ENCODE measurements at places on chromosomes 11 and 22.

DNA sequence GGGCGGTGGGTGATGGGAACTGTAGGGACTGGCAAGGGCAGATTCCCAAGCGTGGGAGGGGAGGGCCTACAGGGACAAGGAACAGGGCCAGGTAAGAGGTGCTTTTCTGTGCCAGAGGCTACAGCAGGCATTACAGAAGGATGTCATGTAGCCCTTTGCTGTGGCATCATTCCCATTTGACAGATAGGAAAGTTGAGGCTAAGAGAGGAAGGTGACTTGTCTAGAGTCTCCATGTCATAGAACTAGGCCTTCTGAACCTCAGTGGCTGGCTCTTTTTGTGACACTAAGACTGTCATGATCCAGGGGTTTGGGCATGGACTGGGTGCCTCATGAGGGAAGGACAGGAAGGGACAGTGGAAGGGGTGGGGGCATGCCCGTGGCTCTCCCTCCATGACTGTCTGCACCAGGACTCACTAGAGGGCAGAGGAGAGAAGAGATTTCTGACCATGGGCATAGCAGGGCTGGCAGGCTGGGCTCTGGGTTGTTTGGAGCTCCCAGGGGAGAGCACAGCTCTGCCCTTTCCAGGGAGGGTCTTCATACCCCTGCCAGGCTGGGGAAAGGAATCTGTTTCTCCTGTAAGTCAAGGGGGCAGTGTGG, 3.2 kb downstream of the MMP11 start:
- DNase-seq, result no peak

DNA sequence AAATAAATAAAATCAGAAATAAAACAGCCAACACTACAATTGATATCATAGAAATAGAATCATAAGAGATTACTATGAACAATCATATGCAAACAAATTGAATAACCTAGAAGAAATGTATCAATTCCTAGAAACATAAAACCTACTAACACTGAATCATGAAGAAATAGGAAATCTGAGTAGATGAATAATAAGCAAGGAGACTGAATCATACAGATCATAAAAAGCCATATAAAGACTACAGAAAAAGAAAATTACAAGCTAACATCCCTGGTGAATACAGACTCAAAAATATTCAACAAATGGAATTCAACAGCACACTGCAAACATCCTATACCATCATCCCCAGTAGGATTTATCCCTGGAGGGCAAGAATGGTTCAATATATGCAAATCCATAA, 135.6 kb downstream of the SBF2 start:
- no peak for DNase-seq

- no peak for DNase-seq
These were observed 72.8 kb downstream of the FLI1 start for GRCh38 chr11:128766591-128767081.

GRCh38 chr11:235609-235996, 539 bp downstream of the SIRT3 start:
- no peak for DNase-seq

DNA sequence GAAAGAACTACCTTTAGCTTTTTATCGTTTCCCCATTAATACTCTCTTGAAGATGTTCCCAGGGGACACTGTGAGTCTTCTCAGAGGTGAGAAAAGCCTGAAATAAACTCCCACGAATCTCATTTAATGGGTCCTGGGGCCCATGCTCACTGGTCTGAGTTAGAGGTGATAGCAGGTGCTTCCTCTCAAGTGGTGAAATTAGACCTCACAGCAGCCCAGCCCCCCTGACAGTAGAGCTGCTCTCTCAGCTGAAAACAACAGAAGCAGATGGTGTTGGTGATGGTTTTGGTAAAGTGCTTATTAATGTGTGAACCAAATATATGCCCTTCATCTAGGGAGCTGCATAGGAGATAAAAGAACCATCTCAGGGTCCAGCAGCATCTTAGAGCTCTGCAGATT, 76.8 kb upstream of the VPREB1 start:
- DNase-seq, result peak; percentile 9

DNA sequence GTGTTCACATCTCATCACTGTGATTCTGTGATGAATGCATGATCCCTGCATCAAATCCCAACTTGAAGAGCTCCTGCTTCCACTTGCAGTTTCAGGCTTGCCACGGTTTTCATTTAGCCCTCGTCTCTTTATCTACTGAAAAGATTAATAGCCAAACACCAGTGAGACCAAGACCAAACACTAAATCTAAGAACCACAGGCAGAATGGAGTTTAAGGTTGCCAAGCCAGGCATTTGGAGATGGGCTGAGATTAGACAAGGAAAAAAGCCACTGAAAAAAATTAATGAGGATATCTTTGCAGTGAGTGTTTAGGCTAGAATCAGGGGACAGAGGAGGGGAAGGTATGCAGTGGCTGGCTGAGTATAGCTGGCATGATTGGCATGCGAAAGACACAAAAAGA, 227.2 kb upstream of the BLID start:
- DNase-seq, result no peak

DNA sequence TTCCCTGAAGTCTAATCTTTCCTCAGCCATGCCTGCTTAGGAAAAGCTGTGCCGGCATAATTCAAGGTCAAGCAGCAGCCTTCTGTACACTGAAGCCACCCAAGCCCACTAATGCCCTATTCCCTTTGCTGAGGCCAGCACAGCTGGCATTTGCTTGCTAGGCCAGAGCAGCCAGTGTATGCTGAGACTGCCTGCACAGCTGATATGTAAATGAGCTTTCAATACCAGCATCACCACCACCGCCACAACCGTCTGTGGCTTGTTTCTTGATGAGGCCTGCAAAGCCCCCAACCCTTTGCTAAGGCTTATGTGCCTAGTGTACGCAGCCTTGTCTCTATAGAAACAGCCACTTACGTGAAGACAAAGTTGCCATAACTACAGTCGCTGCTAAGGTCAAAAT, 56.3 kb upstream of the TNRC6B start:
- DNase-seq, result no peak

DNA sequence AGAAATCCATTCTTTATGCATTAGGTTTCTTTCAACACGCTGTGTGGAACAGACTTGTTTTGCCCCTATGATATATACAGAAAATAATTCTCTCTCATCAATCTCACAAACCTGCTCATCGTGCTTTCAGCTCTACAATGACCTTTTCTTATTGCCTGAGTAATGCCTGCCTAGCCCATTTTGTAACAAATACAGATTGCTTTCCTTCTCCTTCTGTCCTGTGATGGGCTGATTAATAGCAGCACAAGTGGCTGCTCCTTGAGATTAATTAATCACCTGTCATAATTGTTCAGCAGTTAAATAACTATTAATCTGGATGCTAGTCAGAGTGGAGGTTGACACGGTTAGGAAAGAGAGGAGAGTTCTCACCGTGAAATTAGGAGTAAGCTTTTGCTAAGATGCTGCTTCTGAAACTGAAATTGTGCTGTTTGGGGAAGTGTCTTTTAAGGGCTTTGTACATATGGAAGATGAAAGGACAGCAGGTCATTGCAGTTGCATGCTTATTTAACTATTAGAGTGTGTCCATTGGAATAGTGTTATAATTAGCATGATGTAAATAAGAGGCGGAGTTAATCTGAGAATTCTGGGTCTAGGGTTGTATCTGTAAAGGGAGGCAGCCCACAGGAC, 1430.5 kb downstream of the FAM181B start:
- DNase-seq, result no peak

DNA sequence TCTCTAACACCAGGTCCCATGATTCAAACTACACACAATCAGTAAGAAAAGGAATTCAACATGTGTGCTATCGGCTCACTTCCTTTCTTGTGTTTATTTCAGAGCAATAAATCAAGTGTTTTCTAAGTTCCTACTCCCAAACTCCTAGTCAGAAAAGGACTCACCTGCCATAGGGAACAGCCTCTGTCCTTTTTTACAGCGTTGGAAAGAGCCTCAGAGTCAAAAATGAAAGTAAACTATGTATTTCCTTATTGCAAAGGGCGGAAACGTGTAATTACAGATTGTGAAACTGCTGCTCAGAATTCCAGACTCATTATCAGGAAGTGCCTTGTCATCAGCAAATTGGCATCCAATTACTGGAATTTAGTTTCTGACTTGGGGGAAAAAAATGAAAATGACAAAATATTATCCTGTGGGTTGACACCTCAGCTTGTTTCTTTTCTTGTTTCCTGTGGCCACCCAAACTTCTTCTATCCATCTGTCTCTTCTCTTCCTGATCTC, at the start of gene CASP4:
Gene CASP4, minus strand, starts transcription at position 220 of the 501 bp plus-strand sequence. Its CDS starts 49 bp downstream, at position 171.
- DNase-seq, result peak; percentile 99

DNA sequence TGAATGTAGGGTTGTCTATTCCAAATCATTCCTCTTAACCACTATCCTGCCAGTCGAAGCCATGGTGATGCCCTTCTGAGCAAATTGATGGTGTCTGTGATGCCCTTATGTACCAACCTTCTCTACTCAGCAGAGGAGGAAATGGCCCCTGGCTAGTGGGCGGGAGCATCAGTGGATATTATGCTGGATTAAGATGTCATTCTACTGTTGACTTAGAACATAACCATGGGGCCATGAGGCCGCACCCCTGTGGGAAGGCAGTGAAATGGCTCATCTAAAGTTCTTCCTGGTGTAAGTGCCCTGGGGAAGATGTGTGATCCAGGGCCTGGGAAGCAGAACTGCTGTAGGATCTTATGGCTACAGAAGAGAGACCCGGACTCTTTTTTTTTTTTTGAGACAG, 20.7 kb upstream of the P2RY2 start:
- DNase-seq, result no peak

- DNase-seq, result peak; percentile 45
These were observed 8.3 kb downstream of the GRK3 start for GRCh38 chr22:25572708-25573171.

DNA sequence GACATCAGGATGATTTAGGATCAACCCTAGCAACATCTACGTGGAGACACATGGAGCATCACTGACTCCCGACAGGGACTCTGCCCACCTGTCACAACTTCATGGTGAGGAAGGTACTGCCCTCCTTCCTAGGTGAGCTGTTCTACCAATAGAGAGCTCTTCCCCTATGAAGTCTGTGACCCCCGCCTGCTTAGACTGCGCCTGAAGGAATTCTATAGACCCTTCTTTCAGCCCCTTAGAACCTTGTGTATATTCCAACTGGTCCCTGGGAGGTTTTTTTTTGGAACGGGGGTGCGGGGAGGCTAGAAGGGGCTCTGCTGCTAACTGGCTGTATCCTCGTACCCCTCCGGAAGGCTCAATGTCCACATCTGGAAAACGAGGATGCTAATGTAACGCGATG, 566 bp downstream of the INTS4 start:
- no peak for DNase-seq

DNA sequence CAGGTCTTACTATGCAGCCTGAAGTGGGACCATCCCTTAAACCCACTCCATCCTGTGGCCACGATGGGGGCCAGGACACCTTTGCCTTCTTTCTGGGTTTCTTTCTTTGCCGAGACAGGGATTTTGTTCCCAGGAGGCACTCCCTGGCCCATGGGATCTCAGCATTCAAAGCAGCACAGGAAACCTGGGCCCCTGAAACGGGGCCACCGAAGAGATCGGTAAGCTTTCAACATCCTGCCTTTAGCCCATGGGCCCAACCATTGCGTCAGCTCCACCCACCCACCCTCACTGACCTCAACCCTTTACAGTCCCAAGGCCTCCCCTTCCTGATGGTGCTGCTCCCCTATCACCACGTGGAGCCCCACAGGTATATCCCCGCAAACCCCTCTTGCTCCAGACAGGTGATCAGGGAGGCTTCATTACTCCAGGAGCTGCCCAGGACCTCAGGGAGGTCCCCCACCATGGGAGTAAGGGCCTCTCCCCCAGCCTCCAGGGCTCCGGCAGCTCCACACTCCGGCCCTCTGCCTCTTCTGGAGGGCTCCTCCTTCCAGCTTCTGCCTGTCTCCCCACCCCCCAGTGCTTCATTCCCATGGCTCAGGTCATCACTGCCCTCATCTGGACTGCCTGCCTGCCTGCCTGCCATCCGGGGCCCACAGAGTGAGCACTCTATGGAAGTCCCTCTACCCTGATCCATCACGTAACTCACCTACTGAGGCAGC, 42.0 kb upstream of the TUB start:
- no peak for DNase-seq

DNA sequence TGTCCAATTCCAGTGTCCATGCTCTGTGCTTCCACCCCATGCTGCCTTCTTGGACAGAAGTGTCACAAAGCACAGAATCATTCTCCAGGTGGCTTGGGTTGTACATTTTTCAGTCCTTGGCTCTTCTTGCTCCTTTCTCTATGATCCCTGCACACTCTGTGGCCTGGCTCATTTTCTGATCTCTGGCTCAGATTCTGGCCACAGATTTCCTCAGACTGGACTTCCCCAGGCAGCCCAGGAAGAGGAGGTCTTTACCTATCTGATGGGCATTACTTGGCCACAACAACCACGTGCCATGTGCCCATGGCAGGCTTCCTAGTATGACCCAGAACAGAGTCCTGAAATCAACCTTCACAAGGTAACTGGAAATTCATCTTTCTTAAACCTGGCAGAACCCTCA, 27.2 kb downstream of the SYTL2 start:
- DNase-seq, result no peak

- DNase-seq, result no peak
These were observed 337.2 kb upstream of the API5 start for GRCh38 chr11:42974510-42975179.

- peak; percentile 49 for DNase-seq
These were observed 16.5 kb upstream of the CDKN1C start for GRCh38 chr11:2901854-2902783.

DNA sequence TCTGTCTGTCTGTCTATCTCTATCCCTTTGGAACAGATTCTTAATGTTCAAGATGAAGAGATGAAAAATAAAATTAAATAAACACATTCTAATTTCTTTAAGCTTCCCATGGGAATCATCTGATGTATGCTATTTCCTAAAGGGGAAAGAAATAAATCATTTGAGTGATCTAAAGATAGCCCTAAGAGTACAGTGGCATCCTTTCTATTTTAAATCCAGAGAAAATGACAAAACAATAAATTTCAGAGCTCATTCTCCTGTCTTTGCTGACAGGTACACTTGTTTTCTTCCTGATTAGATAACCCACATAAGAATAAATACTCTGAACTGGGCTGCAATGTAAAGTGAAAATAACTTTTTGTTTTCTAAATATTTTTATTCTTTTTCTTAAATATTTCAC, 550.4 kb downstream of the JRKL start:
- DNase-seq, result no peak

DNA sequence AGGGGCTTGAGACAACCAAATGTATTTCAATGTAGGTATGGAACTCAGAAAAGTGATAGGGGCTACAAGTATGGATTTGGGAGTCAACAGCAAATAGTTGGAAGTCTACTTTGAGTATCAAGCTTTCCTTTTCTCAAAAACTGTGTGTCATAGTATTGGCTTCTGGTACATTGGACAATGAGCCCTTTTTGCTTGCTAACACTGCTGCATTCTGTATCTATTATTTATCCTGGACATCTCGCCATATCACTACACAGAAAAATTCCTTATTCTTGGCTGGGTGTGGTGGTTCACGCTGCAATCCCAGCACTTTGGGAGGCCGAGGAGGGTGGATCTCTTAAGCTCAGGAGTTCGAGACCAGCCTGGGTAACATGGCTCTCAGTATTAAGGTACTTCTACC, 18.4 kb downstream of the CYP2R1 start:
- DNase-seq, result no peak

DNA sequence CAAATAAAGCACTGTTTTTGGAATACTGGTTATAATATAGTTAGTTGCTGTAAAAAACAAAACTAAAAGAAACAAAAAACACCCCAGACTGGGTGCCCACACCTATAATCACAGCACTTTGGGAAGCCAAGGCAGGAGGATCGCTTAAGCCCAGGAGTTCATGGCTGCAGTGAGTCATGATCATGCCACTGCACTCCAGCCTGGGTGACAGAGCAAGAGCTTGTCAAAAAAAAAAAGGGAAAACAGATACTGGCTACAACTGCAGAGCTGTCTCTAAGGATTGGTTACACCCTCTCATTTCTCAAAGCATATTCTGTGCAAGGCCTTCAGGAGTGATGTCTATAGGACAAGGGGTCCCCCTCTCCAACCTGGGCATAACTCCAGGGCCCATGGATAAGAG, 14.6 kb upstream of the STK33 start:
- no peak for DNase-seq
